HS-27A (cell line): ENCODE measurements at places on chromosomes 1 and 21.

DNA sequence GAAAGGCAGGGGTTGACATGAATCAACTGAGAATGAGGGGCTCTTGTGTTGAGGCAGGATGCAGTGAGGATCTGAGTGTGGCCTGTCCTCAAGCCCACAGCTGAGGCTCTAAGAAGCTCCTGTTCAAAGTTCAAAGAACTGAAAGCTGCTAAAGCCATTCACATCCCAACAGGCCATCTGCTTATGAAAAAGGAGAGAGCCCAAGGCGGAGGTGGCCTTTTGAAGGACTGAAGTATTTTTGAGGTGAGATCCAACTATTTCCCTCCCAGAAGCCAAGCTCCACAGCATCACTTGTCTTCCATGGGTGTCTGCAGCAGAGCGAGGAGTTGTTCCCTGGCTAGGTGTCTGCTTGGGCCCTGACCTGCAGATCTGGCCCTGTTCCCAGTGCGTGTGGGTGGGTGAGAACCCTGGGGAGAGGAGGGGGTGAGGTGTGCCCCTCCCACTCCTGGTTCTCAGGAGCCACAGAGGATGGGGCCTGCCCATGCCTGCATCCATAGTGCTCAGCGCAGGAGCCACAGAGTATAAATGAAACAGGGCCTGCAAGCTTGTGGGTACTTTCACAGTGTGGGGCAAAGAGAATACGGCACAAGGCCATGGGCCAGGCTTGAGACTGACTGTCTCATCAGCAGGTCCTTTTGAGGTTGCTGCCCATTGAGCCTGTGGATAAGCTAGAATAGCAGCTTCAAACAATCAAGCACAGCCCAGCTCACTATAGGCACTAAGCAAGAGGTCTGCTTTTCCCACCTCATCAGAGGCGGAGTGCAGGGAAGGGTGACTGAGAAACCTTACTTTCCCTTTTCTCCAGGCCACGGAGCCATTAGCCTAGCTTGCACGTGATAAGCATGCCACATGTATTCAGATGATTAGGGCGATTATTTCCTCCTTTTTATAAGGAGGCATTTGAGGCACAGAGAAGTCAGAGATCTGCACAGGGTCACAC lies 15.7 kb downstream of the REG4 start:
- no peak for DNase-seq

- no peak for DNase-seq
Observed at GRCh38 chr1:8230292-8230621, 87.7 kb upstream of the SLC45A1 start.

DNA sequence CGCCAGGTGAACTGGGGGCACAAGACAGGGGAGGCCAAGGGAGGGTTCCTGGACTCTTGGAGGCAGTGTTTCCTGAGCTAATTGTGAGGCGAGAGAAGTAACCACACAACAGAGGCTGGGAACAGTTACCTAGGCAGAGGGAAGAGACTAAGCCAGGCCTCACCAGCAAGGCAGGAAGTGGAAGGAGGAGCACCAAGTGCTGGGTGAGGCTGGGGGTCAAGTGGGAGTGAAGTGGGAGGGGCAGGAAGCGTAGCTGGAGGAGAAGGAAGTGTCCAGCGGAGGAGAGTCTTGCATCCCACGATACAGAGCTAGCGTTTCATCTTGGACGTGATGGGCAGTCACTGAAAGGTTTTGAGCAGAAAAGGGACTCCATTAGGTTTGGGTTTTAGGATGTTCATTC lies 48.3 kb upstream of the CAPZB start:
- DNase-seq, result no peak

DNA sequence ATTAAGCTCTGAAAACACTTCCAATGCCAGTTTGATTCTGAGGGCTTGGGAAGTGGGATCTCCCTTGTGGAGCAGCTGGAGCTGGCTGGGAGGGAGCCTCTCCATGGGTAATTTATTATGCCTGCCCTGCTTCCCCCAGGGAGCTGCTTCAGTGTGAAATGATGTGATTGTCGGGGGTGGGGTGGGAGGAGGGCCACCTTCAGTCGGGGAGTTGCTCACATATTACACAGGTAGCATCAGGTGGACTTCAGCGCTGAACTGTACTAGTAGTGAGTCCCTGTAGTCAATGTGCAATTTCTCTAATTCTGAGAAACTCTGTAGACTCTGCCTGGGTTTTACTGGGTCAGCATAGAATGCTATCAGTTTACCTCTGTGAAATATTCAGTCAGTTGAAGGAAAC lies 12.8 kb downstream of the PLA2G2E start:
- DNase-seq, result no peak

- peak; percentile 51 for DNase-seq
Observed at GRCh38 chr1:181073638-181074037, 14.9 kb upstream of the IER5 start.

- DNase-seq, result no peak
Observed at GRCh38 chr1:7101187-7101586, 315.9 kb downstream of the CAMTA1 start.

DNA sequence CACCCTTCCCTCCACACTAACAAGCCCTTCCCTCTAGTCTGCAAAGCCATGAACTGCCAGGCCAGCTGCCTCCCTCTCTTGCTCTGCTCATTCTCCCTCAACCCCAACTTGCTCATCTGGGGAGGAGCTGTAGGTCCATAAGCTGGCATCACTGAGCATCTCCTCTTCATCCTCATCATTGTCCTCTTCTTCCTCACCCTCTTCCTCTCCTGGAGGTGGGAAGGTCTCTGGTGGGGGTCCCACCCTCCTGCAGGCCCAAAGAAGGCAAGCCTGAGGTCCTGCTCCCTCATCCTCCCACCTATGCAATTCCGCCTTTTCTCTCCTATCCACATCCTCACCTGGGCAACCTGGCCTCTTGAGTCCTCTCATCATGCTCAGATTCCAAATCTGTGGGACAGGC lies 2.7 kb downstream of the ZNF692 start:
- DNase-seq, result no peak

DNA sequence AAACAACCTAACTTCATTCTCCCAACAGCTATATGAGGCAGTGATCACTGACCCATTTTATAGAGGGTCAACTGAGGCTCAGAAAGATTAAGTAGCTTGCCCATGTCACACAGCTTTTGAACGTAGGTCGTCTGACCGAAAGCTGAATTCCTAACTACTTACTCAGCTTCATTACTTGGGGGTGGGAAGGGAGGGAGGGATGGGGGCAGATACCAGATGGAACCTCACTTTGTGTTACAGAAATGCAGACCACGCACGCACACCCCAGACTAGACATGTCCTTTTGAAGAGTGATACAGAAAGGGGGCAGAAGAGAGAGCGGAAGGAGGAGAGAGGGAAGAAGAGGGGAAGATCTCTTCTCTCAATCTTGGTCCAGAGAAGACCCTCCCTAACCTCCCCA lies 2.3 kb downstream of the ADGRB2 start:
- no peak for DNase-seq
